ENCODE measurements at places on chromosomes 12 and 14.

DNA sequence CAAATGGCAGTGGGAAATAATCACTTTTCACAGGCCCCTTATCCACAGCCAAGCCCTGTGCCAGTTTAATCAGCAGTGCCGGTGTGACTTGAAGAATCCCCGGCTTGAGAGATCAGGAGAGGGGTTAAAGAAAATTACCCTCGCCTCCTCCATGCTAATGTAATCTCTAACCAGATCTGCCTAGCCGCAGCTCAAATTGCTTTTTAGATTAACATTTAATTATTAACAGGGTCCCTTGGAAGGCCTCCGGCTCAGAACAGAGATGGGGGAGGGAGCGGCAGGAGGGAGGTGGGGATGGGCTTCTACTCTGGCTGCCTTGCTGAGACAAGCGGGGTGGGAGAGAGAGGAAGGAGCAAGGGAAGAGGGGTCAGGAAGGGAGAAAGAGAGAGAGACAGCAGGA lies 24.0 kb downstream of the FAM222A start:
- peak; percentile 86 for DNase-seq

GRCh38 chr12:127191129-127191528 lies 1075.8 kb upstream of the TMEM132C start:
- DNase-seq = peak; percentile 88

GRCh38 chr14:33985242-33985641 lies 34.4 kb upstream of the EGLN3 start:
- no peak for DNase-seq

GRCh38 chr14:83395321-83395720 lies 1861.7 kb upstream of the SEL1L start:
- DNase-seq = no peak

DNA sequence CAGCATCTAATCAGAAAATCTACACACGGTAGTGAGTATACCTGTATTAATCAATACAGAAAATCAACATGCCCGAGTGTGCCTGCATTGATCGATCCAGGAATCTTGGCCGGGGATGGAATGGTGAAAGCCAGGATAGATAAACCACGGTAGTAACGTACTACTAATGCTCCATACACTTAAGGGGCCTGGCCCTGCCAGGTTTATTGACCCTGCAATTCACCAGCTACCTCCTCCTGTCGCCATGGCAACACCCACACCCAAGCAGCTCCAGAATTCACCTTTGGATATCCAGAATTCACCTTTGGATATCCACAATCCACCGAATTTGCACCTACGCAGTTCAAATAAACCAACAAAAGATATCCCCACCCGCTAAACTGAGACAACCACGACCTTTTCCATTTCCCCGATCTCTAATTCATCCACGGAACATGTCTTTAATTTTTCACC lies 14.8 kb upstream of the CALM1 start:
- no peak for DNase-seq

- peak; percentile 60 for DNase-seq
These were observed 72.6 kb upstream of the NCOR2 start for GRCh38 chr12:124640056-124640455.
